Activated CD8-positive, alpha-beta memory T cell treated with anti-CD3 and anti-CD28 coated beads for 24 hours (primary cell): ENCODE measurements at places on chromosomes 2 and 18.
A peak's percentile ranks its signal among the peaks of the same experiment; 100 is the strongest.

DNA sequence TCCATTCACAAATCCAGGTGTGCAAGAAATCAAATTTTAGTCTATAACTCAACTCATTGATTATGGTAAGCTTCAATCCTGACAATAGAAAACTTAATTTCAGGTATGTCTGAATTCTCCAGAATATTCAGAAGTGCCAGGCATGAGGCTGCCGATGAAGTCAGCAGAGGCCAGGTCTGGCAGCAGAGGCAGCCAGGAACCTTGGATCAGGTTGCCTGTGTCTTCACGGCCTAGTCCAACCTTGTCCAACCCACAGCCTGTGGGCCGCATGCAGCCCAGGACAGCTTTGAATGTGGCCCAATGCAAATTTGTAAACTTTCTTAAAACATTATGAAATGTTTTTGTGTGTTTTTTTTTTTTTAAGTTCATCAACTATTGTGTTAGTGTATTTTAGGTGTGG, 46.9 kb upstream of the ASPRV1 start:
- no peak for DNase-seq

GRCh38 chr2:62321380-62322289, 125.7 kb downstream of the B3GNT2 start:
- no peak for DNase-seq

- peak; percentile 88 for DNase-seq
Observed at GRCh38 chr2:71548646-71549425, 95.5 kb downstream of the DYSF start.

- DNase-seq, result no peak
Observed at GRCh38 chr2:39949131-39949530, 170.1 kb upstream of the THUMPD2 start.

- no peak for DNase-seq
Observed at GRCh38 chr18:27054926-27055325, 130.2 kb downstream of the CHST9 start.

- no peak for DNase-seq
Observed at GRCh38 chr2:184611361-184612085, 13.2 kb downstream of the ZNF804A start.

DNA sequence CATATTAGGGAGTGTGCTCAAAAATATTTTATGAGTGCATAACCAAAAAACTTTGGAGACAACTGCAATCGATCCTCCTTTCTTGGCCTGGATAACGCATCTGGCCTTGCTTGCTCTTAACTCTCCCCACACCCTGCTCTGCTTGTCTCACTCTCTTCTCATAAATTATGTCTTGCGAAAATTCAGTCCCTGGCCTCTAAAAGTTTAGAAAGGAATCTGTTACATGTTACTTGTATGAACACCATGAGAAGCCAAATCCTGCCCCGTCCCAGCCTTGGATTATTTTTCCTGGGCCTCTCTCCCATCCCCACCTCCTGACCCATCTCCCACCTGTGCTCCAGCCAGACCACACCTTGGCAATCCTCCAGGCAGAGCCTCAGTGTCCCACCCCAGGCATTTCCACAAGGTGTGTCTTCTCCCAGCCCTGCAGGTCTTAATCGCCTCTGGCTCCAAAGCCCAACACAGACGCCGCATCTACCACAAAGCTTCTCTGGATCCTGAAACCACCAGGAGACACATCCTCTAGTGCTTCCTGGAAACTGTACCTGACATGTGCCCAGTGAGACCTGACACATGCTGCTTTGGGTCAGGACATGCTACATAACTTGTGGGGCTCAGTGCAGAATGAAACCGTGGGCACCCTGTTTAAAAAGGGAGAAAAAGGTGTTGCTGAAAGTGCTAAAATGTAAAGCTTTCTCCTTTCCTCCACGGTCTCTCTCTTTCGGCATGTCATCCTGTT, 99.6 kb upstream of the ST3GAL5 start:
- DNase-seq, result no peak

- DNase-seq, result no peak
Observed at GRCh38 chr2:159396799-159397198, 110.3 kb upstream of the WDSUB1 start.

DNA sequence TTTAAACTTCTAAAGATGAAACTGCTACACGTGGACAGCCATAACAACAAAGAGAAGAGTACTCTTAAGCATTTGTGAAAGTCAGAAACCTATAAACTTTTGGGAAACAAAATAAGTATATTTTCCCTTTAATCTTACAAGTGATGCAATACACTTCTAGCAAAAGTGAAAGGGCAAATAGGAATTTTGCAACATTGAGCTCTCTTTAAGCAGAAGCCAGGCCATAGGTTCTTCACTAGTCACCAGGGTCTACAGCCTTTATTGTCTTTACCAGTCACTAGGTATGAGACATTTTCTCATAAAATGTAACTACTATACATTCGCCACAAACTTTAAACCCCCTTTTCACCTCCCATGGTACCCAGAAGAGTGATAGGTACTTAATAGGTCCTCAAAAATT, 37.5 kb downstream of the SCN1A start:
- no peak for DNase-seq

DNA sequence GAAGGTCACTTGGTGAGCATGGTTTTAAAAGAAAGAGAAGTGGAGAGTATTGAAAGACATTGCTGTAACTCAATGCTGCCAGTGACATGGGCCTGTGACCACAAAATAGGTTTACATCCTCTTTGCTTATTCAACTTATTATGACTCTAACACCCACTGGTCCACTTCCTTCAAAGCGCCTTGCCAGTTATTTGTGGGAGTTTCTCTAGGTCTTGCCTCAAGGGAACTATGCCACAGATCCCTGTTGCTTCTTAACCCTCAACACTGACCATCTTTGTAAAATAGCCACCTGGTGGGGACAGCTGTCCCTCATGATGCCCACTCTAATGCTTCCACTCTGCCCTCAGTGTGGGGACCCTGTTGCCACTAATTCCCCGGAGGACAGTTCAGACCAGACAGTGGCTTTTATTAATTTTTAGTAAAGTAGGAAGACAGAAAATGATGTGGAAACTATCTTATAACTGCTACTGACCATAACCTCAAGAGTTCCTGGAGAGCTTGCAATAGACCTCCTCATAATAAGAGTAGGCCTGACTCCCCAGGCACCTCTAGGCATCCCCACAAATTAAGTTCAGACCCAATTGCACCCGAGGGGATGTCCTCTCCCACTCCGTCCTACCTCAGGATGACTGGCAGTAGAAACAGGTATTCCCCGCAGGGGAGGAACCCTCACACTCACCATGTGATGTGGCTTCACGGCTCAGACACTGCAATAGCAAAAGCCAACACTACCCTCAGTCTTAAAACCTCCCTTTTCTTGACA, 31.3 kb upstream of the SLC25A52 start:
- DNase-seq, result no peak
